ENCODE measurements at places on chromosomes 16 and 17.

DNA sequence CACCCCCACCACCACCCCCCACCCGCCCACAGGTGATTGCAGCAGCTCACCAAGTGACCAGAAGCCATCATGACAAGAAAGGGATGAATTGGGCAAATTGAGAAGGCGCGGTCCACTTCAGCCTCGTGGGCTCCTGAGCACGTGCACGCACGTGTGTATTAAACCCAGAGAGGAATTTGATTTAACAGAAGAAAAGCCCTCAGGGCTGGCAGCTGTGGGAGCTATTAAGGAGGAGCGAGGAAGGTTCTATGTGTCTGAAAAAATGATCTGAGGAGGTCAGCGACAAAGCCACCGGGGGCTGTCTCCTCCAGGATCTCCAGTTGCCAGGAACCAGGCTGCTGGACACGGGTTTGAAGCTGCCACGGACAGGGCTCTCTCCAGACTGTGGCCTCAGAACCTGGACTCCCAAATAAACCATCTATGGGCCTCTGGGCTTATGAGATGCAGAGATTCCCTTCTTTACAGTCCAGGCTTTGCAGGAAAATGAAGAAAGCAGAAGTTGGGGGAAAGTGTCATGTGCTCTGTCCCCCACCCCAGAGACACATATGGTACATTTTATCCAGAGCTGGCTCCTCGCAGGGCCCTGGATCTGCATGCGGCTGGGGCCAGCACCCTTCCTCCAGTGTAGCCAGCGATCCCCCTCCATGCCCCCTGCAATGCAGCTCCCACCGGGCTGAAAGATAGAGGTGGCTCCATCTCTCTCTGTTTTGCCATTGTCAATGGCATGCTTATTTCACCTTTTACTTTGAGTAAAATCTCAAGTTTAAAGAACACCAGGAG is 219.7 kb upstream of the RPL38 start:
- DNase-seq, result no peak

DNA sequence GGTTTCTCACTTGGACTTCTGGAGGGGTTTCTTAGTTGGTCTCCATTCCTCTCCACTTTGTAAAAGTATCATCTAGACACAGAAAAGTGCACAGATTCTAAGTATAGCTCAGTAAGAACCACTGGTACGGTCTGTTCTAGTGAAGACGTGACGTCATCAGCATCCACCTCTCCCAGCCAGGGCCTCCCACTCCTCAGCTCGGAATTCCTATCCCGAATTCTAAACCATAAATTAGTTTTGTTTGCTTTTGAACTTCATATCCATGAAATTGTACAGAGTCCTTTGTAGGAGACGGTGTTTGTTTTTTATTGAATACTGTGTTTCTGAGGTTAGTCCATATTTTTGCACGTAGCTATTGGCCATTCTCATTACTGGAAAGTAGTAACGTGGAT is 25.5 kb downstream of the FOXK2 start:
- DNase-seq, result no peak

- no peak for DNase-seq
Measured at GRCh38 chr16:87722590-87723225, 43.1 kb downstream of the KLHDC4 start.

GRCh38 chr16:77406680-77407079 is 28.2 kb downstream of the ADAMTS18 start:
- DNase-seq, result no peak

- no peak for DNase-seq
Measured at GRCh38 chr16:86343796-86344585, 166.3 kb upstream of the FOXF1 start.

GRCh38 chr17:36001862-36002603 is 680 bp upstream of the CCL15 start:
- DNase-seq, result peak; percentile 75

DNA sequence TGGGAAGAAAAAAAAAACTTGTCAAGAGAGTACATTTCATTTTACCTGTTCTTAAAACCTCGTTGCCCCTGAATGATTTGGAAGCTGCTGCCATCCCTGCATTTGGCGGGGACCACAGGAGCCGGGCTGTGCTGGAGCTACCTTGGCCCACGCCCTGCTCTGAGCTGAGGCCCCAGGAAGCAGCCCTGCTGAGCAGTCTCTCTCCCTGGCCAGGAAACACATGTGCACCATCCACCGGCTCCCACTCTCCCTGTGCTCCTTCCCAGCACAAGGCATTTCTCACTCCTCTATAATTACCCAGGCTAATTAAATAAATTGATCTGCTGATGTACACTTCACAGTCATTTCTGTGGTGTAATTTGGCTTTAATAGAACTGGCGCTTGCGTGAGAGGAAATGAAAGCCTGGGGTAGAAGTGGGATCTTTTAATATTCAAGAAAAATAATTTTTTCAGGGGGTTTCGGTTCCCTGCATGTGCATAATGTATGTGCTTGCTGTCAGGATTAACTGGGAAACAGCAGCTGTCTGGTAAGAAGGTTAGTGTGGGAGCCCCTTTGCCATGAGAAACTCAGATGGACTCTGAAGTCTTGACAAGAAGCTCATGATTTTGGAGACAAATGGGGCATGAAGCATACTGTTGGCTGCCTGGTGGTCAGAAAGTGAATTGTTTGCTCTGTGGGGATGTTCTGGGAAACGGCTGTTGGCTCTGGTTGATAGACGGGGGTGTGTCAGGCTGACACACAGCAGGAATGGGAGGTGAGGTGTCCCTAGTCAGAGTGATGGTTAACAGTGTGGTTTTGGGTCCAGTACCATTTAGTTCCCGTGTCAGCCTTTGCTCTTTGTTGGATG is 252.3 kb upstream of the EEF2KMT start:
- no peak for DNase-seq

DNA sequence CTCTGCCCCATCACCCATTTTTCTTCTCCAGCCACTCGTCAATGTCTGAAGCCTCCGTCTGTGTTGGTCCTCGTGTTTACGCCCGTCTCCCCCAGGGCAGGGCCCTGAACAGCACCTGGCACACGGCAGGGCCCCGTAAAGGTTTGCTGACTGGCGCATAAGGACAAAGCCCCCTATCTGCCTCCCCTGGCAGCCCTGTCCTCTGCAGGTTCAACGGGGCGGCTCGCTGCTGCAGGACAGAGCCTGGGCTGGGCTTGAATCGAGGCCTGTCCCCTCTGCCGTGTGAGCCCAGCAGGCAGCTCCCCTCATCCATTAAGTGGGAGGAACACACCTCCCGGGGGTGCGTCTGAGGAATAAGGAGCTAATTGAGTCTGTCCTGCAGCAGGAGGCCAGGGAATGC is 46.1 kb upstream of the PABPN1L start:
- DNase-seq, result no peak

- DNase-seq, result no peak
Measured at GRCh38 chr16:84225571-84225970, 14.2 kb downstream of the KCNG4 start.

DNA sequence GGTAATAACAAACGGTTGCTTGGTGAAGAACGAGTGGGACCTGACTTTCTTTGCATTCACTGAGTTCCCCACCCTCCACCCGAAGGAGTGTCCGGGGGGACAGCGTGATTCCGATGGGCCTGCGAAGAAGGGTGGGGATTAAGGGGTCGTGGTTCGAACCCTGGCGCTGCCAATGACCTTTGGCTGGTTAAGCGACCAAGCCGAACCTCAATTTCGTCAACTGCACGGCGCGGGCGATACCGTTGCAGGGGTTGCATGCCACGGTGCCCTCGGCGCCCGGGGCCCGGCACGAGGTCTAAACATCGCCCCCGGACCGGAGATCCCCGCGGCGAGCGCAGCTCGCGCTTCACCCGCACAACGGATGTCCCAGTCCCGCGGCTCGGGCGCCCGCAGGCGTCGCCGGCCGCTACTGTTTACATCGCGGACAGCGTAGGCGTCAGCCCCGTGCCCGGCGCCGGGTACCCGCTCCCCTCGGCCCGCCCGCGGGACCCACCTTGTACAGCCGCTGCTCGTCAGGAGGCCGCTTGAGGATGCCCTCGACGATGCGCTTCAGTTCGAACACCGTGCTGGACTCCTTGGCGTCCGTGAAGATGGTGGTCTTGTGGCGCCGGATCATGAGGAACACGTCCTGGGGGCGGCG is 460 bp downstream of the ELOB start:
- DNase-seq, result no peak

GRCh38 chr17:67562005-67562404 is 155.7 kb upstream of the NOL11 start:
- no peak for DNase-seq

GRCh38 chr17:19933628-19934027 is 44.0 kb downstream of the AKAP10 start:
- DNase-seq, result no peak

- DNase-seq, result no peak
Measured at GRCh38 chr17:50027172-50027880, 28.6 kb upstream of the ITGA3 start.

- DNase-seq, result no peak
Measured at GRCh38 chr16:4860727-4861342, 13.6 kb downstream of the UBN1 start.

DNA sequence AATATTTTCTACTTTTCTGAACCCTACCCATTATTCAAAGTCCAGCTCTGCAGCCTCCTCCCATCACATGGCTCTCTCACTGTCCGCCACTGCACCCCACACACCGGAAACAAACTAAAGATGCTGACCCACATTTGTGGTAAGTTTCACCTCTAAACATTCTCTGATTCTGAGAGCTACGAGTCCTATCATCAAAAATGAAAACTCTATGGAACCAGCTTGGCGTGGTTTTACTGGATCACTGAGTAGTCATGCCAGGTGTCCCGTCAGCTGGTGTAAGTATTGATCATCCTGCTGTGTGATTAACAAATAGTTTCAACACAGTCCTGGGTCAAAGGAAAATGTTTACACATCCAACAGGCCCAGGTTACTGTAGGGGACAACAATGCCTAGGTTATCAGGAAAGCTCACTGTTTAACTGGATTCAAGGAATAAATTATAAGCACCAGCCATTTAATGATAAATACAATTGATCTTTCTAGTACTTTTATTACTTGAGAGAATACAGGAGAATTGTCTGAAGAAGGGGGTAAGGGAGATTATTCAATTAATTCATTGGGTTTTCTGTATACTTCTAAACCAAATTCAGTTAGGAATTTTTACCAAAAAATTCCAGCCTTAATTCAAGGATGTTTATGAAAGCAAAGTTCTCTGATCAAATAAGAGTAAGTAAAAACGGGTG is 33.9 kb downstream of the CYTH1 start:
- no peak for DNase-seq

- no peak for DNase-seq
Measured at GRCh38 chr17:48540213-48540612, 4.7 kb downstream of the HOXB2 start.

DNA sequence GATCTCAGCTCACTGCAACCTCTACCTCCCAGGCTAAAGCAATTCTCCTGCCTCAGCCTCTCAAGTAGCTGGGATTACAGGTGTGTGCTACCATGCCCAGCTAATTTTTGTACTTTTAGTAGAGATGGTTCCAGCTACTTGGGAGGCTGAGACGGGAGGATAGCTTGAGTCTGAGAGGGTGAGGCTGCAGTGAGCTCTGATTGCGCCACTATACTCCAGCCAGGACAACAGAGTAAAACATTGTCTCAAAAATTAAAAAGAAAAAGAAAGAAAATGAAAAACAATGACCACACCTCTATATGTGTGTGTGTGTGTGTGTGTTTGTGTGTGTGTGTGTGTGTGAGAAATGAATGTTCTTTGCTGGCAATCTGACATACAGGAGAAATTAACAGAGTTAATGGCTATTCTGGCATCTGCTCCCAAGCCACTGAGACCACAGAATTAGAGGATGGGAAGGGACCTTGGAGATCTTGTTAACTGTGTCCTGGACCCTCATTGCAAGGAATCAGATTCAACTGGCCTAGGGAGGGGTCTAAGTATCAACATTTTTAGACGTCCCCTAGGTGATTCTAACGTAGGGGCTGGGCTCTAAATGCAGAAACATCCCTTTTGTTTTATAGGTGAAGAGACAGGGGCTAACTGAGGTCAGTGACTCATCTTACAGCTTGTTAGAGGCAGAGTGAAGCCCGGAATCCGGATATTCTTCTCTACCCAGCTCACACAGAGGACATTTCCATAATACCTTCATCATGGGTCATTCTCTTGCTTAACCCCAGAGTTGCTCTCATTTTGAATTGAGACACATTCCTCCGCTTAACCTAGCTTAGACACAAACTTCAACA is 16.4 kb upstream of the MARCHF10 start:
- peak; percentile 54 for DNase-seq

DNA sequence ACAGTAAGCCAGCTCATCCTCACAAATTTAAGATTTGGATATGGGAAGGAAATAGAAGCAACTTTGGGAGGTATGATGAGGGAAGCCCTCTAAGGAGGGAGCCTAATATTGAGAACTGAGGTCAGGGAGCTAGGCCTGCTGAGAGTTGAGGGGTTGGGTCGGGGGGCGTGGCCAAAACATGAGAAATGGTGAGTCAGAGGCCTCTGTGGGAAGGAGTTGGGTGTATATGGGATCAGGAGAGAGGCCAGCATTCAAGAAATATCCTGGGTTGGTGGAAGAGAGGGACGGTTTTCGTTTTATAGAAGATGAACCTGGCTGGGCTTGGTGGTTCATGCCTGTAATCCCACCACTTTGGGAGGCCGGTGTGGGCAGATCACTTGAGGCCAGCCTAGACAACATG is 48.4 kb downstream of the CLEC16A start:
- no peak for DNase-seq

- no peak for DNase-seq
Measured at GRCh38 chr16:22373662-22374310, 633 bp downstream of the CDR2 start.

DNA sequence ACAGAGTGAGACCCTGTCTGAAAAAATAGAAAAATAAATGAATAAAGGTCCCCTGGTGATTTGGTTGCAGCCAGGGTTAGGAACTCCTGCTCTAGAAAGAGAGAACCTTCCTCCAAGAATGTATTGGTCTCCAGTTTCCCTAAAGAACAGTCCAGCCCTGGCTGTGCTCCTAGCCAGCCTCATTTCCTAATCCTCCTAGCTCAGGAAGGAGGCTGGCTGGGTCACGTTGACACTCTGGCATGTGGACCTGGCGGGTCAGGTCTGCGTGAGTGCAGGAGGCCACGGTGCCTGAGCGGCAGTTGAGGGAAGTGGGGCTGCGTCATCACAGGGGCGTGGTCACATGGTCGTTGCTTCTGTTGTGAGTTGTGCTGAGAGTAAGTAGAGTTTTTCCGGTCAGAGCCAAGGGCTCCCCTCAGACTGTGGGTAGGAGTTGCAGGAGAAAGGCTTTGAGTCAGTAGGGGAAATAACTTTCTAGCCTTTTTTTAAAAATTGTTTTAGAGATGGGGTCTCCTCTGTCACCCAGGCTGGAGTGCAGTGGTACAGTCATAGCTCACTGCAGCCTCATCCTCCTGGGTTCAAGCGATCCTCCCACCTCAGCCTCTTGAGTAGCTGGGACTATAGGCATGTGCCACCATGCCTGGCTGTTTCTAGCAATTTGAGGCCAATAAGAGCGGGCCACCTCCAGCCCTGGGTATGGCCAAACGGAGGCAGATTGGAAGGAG is 194.0 kb upstream of the CIBAR2 start:
- DNase-seq, result no peak

DNA sequence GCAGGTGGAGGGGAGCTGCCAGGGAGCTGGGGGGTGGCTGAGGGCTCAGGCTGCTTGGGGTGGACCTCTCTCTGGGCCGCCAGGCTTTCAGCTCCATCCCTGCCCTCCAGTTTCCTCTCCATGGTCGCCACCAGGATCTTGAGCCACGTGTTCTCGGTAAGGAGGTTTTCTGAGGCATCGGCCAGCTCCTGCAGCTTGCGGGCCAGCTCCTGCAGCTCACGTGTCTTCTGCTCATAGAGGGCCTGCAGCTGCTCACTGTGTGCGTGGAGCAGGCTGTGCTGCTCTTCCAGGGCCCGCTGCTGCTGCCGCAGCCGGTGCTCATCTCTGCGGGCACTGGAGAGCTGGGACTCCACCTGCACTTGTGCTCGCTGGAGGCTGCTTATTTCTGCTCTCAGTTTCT is 11.0 kb downstream of the SNN start:
- no peak for DNase-seq

GRCh38 chr17:81153340-81153803 is 11.9 kb upstream of the PVALEF start:
- no peak for DNase-seq
